Activated T-cell treated with anti-CD3 and anti-CD28 coated beads, Interleukin-2, amount 50 U/mL, for 48 hours (primary cell): ENCODE measurements at places on chromosomes 6 and 20.

GRCh38 chr6:144544266-144544830, 259.2 kb downstream of the UTRN start:
- no peak for DNase-seq

DNA sequence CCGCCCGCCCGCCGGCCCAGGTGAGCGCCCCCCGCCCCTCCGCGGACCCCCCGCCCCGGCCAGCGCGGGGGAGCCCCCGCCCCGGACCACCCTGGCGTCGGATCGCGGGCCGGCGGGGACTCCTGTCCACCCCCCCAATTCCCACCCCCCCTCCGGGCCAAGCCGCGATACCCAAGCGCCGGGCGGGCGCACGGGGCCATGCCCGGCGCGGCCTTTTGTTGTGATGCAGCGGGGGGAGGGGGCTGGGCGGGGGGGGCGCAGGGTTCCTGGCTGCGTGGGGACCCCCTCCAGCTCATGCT, 245 bp downstream of the SRC start:
- no peak for DNase-seq

GRCh38 chr20:33162753-33163152, 5.2 kb upstream of the BPIFA2 start:
- DNase-seq = no peak

DNA sequence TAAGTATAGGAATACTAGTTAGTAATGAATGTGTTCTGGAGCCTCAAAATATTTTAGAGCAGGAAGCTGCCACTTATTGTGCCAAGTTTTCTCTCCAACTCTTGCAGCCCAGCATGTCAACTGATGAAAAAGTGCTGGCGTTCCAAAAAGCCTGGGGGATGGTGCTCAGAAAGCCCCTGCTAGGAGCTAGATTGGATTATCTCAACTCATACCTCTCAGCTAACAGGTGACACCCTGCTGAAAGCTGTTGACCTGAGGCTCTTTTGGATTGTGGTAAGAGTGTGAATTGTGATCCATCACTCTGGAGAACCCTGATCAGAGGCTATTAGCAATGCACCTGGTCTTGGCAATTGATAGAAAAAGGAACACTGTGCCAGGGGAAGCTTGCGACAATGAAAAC, 580.4 kb downstream of the EYS start:
- DNase-seq = no peak

DNA sequence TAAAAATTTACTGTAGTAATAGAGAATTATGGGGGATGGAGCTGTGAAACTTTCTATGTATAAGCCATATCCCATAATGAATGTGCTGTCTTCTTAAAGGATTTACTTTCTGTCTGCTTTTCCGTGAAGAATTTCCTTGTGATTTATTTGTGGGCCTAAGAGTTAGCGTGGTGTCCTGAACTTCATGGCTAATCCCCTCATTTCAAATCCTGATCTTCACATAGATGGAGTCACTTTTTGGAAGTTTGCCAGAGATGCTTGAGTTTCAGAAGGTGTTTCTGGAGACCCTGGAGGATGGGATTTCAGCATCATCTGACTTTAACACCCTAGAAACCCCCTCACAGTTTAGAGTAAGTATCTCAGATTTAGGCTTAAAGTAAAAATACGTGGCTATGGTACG, 19.4 kb upstream of the CLDN20 start:
- no peak for DNase-seq

DNA sequence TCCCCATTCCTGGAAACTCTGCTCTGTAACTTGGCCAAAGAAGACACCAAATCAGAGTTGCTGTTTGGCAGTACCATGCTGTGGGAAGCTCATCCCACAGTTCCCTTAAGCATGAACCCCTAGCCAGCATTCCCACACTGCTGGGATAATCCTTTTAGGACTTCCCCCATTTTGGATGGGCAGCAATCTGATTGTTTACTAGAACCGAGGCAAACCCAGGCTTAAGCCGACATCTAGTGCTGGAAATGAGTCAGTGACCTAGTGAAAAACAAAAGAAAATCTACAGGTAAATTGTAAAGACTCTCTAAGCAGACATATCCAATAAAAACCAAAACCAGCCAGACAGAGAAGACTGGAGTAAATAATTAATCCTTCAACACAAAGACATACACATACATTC, 5.2 kb downstream of the DNAH8 start:
- DNase-seq = no peak

DNA sequence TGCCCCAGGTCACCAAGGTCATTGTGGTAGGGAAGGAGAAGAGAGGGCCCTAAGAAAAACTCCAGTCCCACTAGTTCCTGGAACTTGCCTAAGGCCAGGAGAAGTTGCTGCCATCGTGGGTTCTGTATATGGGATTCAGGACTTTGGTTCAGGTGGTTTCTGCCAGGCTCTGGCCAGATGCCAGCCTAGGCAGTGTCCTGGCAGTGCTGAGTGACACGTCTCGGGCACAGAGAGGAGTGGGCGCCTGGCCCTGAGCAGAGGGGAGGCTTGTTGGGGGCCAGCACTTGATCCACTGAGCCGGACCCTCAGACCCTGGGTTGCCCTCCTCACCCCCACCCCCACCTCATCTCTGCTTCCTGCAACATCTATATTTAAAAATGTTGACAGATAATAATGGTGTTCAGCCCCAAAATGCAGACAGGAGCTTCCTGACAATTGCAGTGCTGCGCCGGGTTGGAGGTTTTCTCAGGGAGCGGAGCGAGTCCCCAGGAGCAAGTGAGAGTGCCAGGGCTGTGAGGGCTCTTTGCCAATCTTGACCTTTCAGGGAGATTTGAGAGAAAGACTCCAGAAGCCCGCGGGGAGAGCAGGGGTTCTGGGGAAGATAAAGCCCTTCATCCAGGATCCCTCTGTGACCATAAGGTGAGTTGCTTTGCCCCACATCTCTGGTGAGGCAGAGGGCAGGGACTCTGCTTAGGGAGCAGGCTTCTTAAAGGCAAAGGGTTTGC, 71.9 kb downstream of the PHACTR3 start:
- DNase-seq = no peak

GRCh38 chr20:45359406-45360148, 3.4 kb upstream of the SYS1 start:
- DNase-seq = no peak

DNA sequence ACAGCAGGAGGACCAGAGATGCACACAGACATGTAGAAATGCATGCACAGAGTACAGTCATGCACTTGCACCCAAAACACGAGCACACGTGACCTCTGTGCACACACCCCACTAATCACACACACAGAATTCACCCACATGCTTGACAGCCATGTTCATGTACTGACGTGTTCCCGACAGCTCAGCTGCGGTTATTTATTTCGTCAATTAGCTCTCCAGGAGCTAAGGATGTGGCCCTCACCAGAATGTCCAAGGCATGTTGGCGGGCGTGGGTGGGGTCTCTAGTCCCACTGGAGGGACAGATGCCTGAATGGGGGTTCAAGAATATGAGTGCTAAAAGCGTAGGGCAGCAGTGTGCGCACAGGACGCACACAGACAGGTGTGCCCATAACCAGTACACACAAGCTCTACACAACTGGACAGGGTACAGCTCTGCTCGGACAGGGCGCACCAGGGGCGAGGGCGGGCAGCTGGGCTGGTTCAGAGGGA, 571 bp upstream of the PRPF6 start:
- no peak for DNase-seq

DNA sequence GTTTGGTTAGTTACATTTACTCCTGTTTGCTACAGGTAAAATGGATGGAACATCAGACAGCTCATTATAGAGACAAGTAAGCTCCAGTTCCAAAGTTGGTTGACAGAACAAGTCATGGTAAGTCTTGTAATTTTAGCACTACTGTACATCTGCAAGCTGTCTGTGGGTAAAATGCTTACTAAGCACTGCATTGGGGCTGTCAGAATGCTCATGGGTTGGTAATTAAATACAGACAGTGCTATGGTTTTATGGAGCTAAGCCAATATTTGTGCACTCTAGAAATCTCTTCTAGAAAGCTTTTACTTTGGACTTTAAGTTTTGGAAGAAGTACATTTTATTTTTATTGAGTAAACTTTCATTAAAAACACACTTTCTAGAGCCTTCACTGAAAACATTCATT, 419.2 kb upstream of the MMS22L start:
- DNase-seq = no peak

DNA sequence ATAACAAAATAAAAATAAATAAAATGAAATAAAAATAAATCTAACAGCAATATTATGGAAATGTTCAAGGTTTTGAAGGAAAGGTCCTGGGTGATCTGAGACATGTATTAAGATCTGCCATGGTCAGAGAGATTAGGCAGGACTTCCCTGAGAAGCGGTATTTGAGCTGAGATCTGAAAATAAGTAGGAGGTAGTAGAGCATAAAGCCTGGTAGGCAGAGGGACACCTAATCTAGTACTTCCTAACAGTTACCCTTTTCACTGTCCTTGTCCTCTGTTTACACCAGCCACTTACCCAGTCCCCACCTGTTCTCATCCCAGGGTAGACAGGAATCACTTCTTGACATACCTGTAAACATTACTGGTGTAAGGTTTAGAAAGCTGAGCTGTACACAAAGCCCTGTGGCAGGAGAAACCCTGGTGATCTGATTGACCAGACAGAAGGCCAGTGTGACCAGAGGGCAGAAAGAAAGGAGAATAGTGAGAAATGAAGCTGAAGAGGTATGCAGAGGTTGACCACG, 8.3 kb upstream of the ZNF318 start:
- DNase-seq = no peak

DNA sequence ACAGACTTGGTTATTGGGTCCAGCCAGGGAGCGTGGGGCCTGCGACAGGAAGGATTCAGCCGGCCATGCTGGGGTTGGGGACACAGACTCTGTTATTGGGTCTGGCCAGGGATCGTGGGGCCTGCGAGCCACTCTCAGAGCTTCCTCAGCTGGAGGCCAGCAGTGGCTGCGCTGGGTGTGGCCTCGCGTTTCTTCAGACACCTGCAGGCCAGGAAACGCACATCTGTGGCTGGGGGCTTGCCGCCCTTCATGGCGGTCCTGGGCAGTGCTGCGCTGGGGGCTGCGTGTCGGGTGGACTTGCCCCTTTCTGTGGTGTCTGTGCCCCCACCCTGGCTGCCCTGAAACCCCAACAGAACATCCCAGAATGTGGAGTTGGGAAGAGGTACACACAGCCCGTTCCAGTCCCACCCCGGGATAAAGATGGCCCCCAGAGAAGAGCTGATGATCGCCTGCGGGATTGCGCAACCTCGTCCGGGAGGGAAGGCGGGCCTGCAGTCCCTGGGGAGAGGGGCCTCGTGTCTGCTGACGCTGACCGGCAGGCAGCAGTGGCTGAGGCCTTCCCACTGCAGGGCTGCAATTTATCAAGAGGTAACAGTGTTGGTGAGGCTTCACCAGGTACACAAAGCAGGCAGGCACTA, 16.9 kb upstream of the MTG2 start:
- no peak for DNase-seq

GRCh38 chr6:89239338-89239737, 22.2 kb upstream of the GABRR1 start:
- DNase-seq = peak; percentile 36

- no peak for DNase-seq
Measured at GRCh38 chr6:149084808-149085556, 232.5 kb upstream of the TAB2 start.

DNA sequence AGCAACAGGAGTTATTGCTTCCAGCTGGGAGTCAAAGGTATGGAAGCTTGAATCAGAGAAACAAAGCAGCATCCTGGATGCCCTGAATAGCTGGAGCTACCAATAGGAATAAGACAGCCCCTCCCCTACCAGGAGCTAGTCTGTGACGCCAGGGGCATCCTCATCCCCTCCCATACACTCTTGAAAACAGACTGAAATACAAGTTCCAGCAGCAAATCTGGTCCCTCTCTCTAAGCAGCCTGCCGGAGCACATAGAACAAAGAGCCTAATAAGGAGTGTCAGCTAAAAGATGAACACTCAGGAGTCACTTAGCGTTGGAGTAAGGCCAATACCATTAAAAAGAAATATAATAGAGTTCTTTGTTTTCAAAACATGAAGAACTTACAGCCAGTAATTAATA, 25.6 kb downstream of the FILIP1 start:
- DNase-seq = no peak

DNA sequence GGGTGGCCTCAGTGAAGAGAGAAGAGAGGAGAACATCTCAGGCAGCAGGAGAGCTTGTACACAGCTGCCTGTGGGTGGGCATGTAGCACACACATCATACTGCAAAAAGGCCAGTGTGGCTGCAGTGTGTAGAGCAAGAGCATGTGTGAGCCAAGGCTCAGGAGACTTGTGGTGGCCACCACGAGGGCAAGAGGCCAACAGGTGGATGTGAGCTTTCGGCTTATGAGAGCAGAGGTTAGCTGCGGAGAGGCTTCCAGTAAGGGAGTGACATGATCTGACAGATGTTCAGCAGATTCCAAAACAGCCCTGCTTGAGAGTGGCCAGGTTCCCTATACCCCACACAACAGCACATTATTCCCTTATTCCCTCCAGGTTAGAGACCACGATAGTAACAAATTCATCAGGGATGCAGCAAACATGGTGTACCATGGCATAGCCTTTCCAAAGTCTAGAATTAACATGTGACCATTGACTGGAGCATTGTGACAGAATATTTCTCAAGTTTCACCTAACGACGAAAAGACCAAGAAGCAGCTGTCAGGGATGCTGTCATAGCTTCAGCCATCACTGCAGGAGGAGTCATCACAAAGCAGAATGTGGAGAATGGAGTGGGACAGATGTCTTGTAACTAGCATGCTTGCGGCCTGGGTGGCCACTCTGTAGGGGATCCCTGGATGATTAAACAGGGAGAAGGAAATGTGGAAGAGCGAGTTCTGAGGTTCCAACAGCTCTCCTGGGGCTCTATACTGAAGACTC, 23.1 kb downstream of the HM13 start:
- no peak for DNase-seq

DNA sequence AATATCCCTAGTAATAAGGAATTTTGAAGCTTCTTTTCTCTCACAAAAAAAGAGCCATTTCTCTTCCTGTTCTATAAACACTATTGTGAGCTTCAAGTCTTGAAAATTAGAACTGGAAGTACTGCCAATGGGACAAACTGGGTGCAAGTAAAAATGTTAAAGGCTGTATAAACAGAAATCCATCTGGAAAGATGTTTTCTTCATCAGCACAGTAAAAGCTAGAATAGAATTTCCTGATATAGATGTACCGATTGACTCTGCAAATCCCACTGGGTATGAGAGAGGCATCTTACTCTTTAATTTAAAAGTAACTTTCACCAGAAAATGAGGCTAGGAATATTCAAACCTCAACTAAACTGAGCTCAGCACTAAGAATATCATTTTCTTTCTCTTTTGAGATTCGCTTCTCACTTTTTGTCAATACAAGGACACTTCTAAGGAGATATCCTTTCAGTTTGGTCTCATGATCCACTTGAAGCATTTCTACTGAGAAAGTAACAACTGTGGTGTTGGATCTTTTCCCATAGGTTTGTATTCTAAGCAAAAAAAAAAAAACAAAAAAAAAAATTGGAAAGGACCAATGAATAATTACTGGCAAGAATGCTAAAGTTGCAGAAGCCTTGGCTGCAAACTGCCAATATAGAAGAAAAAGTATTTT, 169.0 kb upstream of the PRDM1 start:
- no peak for DNase-seq
